ENCODE measurements at places on chromosomes 7 and 10. TPM values are rescaled to one million over a fixed set of nuclear protein-coding genes. Genes with fewer than 3 reads are reported as not detected.

DNA sequence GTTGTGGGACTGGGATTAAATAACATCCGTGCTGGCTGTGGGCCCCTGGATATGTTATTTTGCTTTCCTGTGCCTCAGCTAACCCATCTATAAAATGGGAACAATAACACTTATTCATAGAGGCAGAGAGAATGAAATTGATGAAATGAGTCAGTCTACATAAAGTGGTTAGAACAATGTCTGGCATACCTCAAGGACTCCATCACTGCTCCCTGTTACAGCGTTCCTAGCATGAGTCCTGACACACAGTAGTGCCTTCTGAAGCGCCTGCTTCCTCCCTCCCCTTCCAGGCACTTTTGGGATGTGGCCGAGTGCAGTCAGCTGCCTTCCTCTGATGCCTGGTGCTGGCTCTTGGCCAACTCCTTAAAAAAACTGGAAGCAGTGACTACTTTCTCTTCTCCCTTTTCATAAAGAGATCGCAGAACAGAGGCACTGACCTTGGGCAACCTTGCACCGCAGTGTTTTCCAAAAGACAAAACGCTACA, 108.4 kb upstream of the ZMIZ1 start:
- peak; percentile 58 for DNase-seq

DNA sequence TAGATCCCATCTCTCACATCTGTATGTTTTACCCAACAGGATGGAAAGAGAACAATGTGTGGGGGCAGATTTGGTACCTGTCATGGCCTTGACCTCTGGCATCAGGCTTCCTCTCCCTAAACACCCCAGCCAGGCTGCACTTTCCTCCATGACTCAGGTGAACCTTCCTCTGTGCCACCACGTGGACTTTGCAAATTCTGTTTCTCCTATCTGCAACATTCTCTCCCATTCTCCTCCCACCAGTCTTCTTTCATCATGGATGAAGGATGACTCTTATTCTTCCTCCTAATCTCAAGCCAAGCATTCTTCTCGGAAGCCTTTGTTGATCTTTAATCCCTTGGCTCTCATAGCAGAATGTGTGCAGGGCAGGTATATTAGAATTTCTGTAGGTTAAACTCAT, 355.4 kb downstream of the KCNMA1 start:
- DNase-seq: no peak

DNA sequence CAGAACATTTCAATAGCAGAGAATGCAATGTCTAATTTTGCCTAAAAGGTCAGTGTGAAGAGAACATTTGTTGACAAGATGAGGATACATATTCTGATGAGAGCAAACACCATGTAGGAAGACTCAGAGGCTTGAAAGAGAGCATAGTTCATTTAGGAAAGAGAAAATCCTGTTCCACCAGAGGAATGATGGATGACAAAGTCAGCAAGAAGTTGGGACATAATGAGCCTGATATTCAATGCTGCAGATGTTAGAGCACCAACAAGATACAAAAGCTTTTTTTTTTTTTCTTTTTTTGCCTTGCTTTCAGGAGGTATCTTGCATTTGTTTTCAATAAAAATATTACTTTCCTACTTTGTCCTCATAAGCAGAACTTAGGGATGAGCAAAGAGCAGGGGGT, 952.0 kb upstream of the C7orf33 start:
- no peak for DNase-seq

DNA sequence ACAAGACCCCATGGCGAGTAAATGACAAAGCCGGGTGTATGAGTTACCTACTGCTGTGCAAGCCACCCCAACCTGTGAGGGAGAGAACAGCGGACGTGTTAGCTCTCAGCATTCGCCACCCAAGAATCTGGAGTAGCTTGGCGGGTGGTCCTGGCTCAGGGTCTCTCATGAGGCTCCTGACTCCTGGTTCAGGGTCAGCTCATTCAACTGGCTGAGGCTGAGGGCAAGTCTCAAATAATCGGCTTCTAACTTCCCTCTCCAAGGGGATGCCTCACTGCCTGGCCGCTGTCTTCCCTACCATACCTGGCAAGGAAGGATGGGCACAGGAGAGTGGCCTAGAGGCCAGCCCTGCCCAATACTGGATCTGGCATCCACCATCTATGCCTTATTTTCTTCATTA, 94.2 kb downstream of the HTR5A start:
- DNase-seq: no peak

DNA sequence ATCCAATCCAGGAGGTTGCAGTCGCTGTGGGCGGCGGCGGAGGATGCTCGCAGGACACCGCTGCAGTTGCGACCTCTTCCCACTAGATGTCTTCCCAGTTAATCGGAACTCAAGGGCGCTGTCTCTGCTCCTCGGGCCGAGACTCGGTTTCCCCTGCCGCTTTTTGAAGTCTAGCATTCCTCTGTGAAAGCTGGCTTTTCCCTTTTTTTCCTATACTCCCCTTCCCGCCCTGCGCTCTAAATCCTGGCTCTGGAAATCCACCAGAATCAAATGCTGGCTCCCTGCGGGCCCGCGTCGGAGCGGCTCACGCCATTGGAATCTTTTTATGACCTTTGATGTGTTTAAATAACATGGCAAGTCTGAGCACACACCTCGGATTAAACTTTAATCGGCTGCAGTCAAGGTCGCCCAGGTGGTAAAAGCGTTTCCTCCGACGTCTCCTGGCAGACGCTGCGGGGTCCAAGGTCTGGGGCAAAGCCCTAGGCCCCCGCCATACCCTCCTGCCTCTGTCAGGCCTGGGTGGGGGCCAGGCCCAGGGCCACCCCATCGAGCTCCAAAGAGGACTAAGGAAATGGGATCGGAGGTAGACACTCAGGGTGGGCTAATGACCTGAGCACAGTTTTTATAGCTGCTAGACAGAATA, 10.7 kb upstream of the HOXA13 start:
- no peak for DNase-seq

- no peak for DNase-seq
Observed at GRCh38 chr10:13959443-13960359, 371.0 kb downstream of the FRMD4A start.

GRCh38 chr7:101474178-101474577, 111.5 kb downstream of the COL26A1 start:
- no peak for DNase-seq

GRCh38 chr7:264541-265191, 25.3 kb upstream of the FOXL3 start:
- no peak for DNase-seq

DNA sequence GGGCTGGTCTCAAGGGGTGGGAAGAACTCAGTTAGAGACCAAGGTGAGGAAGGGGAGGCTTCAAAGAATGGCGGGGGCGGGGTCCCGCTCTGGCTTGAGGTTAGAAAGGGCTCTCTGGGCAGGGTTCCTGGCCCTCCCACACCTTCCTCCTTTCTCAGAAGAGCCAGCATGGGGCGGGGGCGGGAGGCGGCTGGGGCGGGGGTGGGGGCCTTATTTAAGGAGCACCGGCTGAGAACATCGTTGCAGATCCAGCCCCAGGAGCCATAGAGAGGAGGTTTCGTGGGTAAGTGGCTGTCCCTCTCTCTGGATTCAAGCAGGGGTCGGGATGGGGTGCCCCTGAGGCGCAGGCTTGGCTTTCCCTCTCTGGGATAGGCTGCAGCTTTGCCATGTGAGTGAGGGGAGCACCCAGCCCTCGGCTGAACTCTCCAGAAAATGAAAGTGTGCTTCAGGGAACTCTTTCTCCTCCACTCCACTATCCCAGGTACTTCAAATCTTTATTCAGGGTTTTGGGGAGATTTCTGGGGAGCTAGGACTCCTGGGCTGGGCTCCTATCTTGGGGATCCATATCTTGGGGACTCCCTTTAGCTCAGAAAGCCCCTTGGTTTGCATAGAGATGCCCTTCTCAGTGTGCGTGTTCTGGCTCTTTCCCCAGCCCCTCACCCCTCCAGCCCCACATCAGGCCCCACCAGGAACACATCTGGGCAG, 3.3 kb upstream of the CUEDC2 start:
- DNase-seq: no peak

The ZNF365 gene
- 0.48 TPM for polyA plus RNA-seq

GRCh38 chr7:78529392-78529791, 730.8 kb downstream of the PHTF2 start:
- no peak for DNase-seq

The ZNF804B gene
- polyA plus RNA-seq: 0.42 TPM

DNA sequence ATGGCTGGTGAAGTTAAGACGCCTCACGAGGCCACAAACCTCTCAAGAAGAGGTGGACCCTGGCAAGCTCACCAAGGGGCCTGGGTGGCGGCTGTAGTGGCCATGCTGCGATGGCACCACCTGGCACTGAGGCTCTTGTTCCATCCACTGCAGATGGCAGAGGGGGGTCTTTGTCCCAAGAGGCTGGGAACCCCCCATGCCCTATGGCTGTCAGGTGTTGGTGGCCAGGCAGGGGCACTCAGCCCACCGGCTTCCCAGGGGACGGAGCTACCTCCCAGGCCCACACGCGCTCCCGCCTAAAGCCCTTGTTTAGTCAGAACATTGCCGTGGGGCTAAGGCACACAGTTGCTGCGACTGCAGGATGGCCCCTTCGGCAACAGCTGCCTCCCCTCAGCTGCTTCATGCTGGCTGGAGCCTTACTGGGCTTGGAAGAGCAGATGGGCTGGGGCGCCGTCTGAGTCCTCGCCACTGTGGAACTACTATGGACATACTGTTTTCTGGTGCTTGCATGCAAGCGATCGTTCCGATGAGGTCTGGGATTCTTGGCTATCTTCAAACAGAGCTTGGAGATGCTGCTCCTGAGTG, 46.8 kb downstream of the DPYSL4 start:
- no peak for DNase-seq

The FUOM gene
- polyA plus RNA-seq: 18.1 TPM

The ACSM6 gene
- polyA plus RNA-seq: 0.86 TPM

The UPK3B gene
- 1.1 TPM for polyA plus RNA-seq

DNA sequence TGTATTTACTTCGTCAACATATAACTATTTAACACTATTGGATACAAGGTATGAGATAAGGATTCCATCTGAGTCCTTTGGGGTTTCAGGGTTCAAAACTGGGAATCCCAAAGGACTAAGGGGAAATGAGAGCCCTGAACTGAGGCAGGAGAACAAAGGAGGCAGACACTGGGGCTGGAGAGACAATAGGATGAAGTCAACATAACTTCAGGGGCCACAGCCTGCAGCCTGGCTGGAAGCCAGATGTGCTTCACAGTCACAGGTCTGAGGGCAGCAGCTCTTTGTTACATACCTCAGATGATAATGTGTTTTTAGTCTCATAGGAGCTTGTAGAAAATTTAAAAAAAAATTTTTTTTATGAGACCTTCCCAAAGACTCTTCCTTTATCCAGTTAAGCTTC, 73.3 kb downstream of the NRF1 start:
- no peak for DNase-seq

- DNase-seq: no peak
Observed at GRCh38 chr7:22108151-22108845, 162.6 kb upstream of the CDCA7L start.

The NEUROG3 gene
- not detected for polyA plus RNA-seq

DNA sequence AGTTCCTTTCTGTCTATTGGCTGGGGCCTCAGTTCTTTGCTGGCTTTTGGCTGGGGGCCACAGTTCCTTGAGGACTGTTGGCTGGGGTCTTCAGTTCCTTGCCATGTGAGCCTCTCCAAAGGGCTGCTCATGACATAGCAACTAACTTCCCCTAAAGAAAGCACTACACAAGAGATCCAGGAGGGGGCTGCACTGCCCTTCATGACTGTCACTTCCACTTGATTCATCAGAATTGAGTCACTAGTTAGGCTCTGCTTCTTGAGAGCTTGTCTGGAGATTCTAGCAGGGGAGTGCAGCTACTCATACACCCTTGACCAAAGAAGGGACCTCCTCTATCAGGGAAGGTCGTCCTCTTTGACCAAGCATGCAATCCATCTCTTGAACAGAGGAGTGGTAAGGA, 38.0 kb upstream of the MKX start:
- no peak for DNase-seq

- DNase-seq: no peak
Observed at GRCh38 chr7:36809510-36809909, 85.2 kb upstream of the AOAH start.

- DNase-seq: peak; percentile 67
Observed at GRCh38 chr10:14674376-14675050, 100.2 kb downstream of the FAM107B start.

GRCh38 chr10:5506751-5507648, 7.6 kb upstream of the CALML5 start:
- DNase-seq: no peak

- peak; percentile 85 for DNase-seq
Observed at GRCh38 chr7:25565949-25566348, 337.7 kb upstream of the NPVF start.

The ITGB8 gene
- 55.7 TPM for polyA plus RNA-seq

GRCh38 chr7:150955519-150956394, 22.4 kb downstream of the KCNH2 start:
- no peak for DNase-seq

- no peak for DNase-seq
Observed at GRCh38 chr10:49096890-49097445, 18.4 kb downstream of the VSTM4 start.

The TRIM50 gene
- 0.32 TPM for polyA plus RNA-seq

The HOXA13 gene
- not detected for polyA plus RNA-seq

- no peak for DNase-seq
Observed at GRCh38 chr10:112815269-112816032, 134.6 kb upstream of the TCF7L2 start.

- no peak for DNase-seq
Observed at GRCh38 chr7:157627646-157628045, 290.8 kb downstream of the DNAJB6 start.

DNA sequence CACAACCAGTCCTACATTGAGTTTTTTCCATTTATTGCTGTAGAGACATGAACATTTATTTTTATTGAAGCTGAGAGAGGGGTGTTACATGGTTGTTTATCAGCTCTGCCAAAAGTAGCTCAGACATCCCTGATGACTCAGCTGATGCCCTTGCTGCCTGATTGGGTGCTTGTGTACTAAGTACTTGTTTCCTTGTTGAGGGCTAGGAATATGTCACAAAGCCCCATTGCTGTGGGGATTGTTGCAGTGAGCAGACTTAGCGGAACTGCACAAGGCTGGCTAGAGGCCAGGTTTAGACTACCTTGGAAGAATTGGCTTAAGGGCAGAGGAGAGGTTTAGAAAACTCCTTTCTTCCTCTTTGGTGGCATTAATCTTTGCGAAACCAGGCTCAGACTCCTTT, 110.6 kb downstream of the AUTS2 start:
- no peak for DNase-seq

- DNase-seq: no peak
Observed at GRCh38 chr7:135670179-135670578, 7.9 kb downstream of the STMP1 start.

The ZPBP gene
- 0.90 TPM for polyA plus RNA-seq

- no peak for DNase-seq
Observed at GRCh38 chr10:78700816-78701520, 367.8 kb upstream of the ZMIZ1 start.

Measured in left kidney (tissue), 8 donors.